ENCODE measurements at places on chromosomes 4 and X. TPM values are rescaled to one million over a fixed set of nuclear protein-coding genes. Genes with fewer than 3 reads are reported as not detected.

- peak; percentile 97 for DNase-seq
Measured at GRCh38 chr4:84498935-84499623, at the start of gene NKX6-1. TSS of gene NKX6-1 (minus strand) at chr4:84499292. CDS start at chr4:84498228, 1,064 bp downstream.

- no peak for DNase-seq
Measured at GRCh38 chr4:189304167-189304566, 636.5 kb upstream of the FRG1 start.

Gene CTAG2
- 4.2 TPM for total RNA-seq

DNA sequence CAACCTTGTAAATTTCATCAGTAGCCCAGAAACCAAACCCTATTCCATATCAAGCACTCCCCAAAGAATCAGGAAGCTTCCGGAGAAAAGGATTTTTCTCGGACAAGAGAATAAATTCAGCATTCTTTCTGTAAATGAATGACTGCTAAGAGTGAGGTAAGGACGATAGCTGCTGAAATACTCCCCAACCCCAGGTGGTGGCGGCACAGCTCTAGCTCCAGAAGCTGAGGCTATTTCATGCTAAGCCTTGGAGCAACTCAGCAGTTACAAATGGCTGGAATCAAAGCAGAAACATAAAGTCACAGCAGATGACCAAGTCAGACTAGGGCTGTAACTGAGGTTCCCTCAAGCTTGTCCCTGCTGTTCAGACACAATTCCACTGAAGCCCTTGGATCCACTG lies 13.9 kb upstream of the PCDH19 start:
- no peak for DNase-seq

DNA sequence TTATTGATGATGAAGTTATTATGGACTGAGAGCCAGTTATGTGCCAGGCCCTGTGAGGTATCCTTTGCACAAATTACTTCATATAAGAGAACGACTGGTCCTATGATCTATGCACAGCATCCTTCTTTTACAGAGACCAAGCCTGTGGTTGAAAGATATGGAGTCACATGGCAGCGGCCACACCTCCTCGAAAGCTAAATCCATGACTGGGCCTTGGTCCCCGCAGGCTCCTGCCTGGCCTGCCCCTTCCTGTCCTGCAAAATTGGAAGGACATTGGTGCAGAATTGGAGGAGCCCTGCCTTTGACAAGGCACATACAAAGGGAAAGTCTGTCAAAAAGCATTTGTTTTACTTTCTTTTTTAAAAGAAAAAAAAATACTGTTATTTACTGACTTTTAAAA lies 18.3 kb downstream of the SORBS2 start:
- no peak for DNase-seq

DNA sequence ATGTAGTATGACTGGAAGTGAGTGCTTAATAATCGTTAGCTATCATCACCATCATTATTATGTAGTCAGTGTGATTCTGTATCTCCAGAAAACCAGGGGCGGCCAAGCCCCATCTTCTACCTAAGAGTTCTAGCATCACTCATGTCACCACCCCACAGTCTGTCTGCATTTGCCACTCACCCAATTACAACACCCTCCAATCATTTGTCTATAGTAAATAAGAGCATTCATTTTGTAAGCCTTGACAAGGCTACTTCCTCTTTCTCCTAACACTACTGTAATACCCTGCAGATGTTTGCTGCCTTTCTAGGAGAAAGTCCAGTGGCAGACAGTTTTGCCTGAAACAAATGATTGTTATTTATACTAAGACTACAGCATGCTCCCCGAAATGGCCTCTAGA lies 15.8 kb upstream of the IL21 start:
- DNase-seq: no peak

Gene HUWE1
- 92.5 TPM for total RNA-seq

DNA sequence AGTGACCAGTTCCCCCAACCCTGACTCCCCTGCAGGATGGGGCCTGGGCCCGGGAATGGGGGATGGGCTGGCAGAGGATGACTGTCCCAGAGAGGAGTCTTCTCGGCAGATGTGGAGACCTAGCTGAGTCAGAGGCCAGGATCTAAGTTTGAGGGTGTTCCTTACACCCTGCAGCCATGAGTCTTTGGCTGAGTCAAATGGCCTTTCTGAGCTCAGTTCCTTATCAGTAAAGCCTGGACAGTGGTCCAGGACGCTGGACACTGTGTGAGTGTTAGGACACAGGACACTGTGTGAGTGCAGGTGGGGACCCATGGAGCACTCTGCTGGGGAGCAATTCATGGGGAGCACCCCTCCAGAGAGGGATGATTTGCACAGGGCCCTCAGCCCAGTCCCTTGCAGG lies 5.0 kb downstream of the IL9R start:
- DNase-seq: no peak

GRCh38 chr4:26104056-26104685 lies 190.2 kb downstream of the SMIM20 start:
- no peak for DNase-seq

- no peak for DNase-seq
Measured at GRCh38 chr4:41572516-41572915, 34.6 kb downstream of the LIMCH1 start.

- no peak for DNase-seq
Measured at GRCh38 chrX:23901060-23901459, 6.7 kb downstream of the APOO start.

DNA sequence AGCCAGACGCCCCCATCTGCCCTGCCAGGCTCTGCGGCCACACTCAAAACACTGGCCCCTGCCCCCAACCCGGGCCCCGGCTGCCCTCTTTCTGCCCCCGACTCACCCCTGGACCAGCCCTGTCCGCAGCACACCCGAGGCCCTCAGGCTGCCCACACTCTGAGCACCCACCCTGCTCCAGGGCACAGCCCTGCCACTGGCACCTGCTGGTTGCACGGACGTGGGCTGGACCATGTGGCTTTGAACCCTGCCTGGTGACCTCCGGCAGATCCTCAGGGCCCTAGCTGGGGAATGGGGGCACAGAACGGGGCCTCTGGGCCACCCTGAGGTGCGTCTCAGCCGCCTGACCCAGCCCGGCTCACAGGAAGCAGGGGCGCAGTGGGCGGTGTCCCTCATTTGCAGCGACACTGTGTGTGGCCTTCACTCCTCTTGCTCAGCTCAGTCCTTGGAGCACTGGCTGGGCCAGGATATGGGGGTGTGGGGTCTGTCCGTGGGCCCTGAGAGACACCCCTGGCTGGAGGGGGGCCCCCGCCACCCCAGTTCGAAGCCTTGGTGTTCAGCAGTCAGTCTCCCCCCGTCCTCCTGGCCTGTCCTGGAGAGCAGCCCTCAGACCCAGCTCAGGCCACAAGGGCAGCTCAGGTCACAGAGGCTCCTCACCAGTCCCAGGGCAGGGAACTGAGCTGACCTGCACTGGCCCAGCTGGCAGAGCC lies 73.2 kb downstream of the FAM53A start:
- no peak for DNase-seq

GRCh38 chrX:24204958-24205357 lies 55.4 kb downstream of the ZFX start:
- no peak for DNase-seq

- no peak for DNase-seq
Measured at GRCh38 chr4:19473569-19473968, 778.1 kb upstream of the SLIT2 start.

DNA sequence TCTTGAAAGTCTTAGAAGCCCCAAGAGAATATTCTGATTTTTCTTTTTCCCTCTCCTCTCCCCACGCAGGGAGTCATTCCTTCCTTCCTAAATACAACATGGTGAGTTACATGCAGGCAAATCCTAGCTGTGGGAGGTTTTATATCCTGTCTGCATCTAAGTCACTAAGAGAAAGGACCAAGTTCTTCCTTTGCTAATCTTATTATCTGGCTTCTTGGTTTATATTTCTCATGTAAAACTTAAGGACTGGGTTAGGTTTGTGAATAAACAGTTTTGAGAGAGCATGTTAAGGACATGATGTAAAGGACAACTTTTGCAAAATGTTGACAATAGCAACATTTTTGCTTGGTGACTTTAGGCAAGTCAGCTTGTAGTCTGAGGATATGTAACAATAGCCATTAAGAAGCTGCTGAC lies 5.1 kb upstream of the CXCL9 start:
- no peak for DNase-seq

GRCh38 chr4:40675166-40675565 lies 45.5 kb upstream of the RBM47 start:
- DNase-seq: no peak

Gene CCKAR
- 0.61 TPM for total RNA-seq

Gene FAM241A
- total RNA-seq: 0.08 TPM

DNA sequence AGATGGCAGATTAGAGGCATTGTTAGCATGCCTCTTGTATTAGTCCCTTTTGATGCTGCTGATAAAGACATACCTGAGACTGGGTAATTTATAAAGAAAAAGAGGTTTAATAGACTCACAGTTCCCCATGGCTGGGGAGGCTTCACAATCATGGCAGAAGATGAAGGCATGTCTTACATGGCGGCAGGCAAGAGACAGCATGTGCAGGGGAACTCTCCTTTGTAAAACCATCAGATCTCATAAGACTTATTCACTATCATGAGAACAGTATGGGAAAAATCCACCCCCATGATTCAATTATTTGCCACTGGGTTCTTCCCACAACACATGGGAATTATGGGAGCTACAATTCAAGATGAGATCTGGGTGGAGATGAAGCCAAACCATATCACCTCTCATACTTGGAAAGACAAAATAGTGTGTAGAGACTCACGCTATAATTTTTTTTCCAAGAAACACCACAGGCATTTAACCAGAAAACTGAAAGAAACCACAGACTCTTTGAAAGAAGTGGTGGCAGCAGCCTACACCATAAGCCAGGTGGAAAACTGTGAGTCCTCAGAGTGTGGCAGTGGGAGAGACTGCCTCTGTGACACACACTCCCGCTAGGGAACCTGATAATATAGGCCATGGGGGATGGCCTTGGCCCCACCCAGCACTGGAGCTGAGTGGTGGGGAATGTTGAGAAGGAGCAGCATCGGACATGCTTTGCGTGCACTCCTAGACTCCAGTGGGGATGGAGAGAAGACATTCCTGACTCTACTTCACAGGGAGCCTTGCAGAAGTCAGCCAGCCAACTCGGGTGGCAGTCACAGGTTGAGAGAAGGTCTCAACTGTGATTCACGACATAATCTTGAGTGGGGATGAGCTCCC lies 51.5 kb downstream of the SLC2A9 start:
- no peak for DNase-seq

DNA sequence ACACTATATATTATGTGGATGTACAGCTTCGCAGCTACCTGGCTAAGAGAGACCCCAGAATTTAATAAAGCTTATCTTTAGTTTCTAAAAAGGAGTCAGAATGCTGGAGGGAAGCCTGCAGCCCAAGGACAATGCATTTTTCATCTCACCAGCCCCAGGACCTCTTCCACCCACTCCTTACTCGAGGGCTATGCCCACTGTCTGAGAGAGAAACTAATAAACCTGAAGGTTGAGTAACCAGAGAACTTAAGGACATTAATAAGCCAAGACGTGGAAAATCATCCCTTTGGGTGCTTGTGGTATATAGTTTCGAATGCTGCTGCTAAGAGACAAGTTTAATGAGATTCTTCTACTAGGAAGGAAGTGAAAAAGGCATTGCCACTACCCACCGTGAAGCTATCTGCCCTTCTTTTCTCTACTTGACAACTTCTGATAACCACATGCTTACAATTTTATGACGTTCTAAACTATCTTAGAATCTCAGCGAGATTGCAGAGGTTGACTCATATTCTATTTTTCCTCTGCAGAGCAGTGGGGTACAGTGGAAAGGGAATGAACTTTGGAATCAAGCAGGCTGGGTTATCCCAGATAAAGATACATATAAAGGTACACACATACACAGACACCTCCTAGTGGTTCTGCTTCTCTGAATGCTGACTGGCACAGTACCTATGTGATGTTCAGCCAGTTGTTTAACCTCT lies 3.3 kb downstream of the RELL1 start:
- DNase-seq: no peak

Gene TCEAL6
- total RNA-seq: not detected

DNA sequence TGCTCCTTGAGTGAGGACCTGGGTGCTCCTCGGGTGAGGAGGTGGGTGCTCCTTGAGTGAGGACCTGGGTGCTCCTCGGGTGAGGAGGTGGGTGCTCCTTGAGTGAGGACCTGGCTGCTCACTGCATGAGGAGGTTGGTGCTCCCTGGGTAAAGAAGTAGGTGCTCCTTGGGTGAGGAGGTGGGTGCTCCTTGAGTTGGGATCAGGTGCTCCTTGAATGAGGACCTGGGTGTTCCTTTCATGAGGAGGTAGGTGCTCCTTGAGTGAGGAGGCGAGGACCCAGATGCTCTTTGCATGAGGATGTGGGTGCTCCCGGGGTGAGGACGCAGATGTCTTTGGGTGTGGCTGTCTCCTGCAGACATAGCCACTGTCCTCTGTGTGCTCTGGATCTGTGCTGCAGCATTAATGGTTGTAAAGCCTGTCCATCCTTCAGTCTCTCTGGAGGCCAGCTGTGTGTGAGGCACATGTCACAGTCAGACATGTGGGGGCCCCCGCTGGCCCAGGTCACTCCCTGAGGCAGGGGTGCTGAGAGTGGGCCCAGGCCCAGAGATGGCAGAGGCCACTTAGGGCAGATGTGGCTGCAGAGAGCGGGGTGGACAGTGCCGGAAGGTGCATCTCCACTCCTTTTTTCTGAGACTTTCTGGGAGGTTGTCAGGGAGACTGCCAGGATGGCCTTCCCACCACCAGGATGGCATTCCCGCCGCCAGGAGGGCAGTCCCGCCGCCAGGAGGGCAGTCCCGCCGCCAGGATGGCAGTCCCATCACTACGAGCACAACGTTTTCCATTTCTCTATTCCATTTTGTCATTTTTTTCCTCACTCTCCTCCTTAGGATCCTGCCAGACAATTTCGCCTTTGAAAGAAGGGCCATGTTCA lies 101.8 kb downstream of the HMX1 start:
- DNase-seq: no peak

GRCh38 chr4:98606894-98607293 lies 51.5 kb downstream of the TSPAN5 start:
- peak; percentile 15 for DNase-seq

DNA sequence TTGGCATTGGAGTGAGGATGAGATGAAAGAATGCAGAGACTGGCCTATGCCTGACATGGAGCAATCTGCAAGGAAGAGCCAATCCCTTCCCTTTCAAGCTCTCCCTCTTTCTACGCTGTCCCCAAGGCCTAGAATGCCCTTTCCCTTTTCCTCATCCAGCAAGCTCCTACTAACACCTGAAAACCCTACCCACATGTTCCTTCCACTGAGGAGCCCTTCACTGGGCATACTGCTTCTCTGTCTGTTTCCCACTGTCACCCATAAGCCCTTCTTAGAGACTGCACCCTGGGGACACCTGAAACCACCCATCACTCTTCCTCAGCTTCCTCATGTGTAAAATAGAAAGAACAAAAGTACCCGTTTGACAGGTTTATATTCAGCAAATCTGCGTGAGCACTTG lies 249.6 kb upstream of the PSAPL1 start:
- no peak for DNase-seq

Gene MTMR8
- not detected for total RNA-seq

Gene STOX2
- total RNA-seq: 5.6 TPM

Gene AMOT
- 42.7 TPM for total RNA-seq
